ENCODE measurements at places on chromosomes 13 and 19. TPM values are rescaled to one million over a fixed set of nuclear protein-coding genes. Genes with fewer than 3 reads are reported as not detected.

- DNase-seq: no peak
These were observed 776.4 kb upstream of the ATXN8OS start for GRCh38 chr13:69331245-69331644.

DNA sequence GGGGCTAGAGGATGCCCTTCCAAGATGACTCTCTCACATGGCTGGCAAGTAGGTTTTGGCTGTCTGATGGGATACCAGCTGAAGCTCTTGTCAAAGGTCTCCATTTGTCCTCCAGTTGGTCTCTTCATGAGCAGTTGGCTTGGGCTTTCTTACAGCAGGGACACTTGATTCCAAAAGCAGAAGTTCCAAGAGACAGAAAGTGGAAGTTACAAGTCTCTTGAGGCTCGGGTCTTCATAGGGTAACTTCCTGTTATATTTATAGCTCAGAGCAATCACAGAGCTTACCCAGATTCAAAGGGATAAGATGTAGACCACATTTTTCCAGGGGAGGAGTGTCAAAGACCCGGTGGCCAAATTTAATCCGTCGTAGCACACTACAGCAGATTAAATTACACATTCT, 440.0 kb downstream of the RFC3 start:
- DNase-seq: no peak

DNA sequence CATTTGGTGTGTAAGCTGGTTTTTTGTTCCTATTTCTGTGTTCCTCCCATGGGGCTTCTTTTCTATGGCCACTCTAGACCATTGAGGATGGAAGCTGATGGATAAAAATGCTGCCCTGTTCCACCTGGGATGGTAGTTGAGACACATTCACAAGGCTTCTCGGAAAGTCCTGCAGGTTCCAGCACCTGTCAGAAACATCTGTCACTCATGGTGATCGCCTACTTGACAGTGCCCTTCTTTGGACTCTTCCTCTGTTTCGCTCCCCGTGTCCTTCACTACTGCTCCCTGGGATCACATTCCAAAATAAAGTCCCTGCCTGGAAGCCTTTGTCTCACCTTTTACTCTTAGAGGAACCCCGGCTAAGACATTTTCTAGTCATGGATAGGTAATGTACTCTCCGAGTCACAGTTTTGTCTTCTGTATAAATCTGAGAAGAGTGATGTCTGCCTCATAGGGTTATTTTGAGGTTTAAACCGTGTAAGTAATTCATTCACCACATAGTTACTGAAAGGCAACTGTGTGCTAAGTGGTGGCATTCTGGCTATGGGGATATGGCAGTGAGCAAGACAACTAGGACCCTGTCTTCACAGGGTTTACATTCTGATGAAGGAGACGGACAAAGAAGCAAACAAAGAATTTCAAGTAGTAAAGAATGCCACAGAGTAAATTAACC, 21.0 kb downstream of the UBAC2 start:
- DNase-seq: no peak

The C13orf42 gene
- 7.0 TPM for total RNA-seq

- no peak for DNase-seq
These were observed 10.4 kb upstream of the ITM2B start for GRCh38 chr13:48222358-48223301.

The ZNF224 gene
- total RNA-seq: 13.7 TPM

The ZNF534 gene
- 0.23 TPM for total RNA-seq

The PDX1 gene
- total RNA-seq: not detected

The KCNN4 gene
- 1.1 TPM for total RNA-seq
